ENCODE measurements at places on chromosomes 7 and 10.

- no peak for DNase-seq
Observed at GRCh38 chr10:106255111-106255678, 909.3 kb downstream of the SORCS1 start.

- no peak for DNase-seq
Observed at GRCh38 chr10:60717852-60718251, 60.4 kb upstream of the CDK1 start.

- no peak for DNase-seq
Observed at GRCh38 chr10:110706690-110707098, 62.6 kb downstream of the RBM20 start.

DNA sequence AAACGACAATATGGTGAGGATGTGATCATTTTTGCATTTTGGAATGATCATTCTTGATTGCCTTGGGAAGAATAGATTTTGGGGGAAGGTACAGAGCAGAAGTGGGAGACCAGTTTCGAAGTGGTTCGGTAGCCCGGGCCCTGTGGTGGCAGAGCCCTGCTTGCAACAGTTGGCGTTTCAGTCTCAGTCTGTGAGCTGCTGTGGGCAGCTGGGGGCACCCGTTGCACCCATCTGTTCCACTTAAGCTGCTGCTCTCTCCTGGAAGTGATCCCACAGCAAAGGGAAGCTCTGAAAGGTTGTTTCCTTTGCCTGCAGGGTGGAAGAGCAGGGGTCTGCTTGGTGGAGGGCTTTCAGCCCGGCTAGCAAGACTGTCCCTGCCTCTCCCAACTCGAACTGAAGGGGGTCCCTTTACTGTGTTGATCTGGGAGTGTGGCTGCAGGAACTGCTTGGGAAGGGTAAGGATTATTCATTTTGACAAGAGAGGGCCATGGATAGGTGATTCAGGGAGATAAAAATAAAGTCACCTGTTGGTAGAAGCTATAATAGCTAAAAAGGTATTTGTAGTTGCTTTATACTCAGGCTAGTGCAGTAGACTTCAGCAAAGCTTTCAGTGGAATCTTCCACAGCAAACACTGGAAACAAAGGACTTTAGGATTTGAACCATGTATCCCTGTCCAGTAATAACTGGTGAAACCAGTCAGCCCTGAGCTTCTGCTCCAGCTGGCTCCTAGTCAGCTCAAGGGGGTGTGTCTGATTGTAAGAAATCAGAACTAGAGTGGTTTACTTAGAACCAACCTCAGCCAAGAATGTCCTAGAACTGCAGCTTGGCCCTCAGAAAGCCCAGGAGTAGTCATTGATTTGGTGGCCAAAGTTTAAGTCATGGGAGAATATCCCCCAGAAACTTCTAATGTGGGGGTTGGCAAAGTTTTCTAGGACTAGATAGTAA lies 53.1 kb upstream of the PDCD4 start:
- DNase-seq: no peak

DNA sequence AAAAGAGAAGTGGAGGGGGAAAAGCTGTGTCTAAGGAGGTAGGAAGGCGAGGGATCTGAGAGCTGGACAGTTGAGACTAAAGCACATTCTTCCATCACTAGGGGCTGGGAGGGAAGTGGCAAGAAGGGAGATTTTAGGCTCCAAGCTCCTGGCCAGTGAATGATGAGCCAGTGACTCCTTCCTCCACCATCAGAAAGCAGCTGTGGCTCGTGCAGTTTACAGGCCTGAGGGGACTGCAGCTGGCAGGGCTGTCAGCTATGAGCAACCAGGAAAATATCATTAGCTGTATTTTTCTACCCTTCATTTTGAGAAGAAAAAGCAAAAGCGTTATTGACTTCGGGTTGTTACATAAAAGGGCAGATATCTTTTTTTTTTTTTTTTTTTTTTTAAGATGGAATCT lies 60.7 kb downstream of the GPAM start:
- no peak for DNase-seq
